ENCODE measurements at places on chromosomes 5 and 9.

GRCh38 chr9:16112116-16112515 is 559.3 kb downstream of the CCDC171 start:
- DNase-seq = no peak

GRCh38 chr9:132631280-132631679 is 38.5 kb downstream of the DDX31 start:
- no peak for DNase-seq

- no peak for DNase-seq
These were observed 8.7 kb upstream of the B4GALT1 start for GRCh38 chr9:33175649-33176325.

DNA sequence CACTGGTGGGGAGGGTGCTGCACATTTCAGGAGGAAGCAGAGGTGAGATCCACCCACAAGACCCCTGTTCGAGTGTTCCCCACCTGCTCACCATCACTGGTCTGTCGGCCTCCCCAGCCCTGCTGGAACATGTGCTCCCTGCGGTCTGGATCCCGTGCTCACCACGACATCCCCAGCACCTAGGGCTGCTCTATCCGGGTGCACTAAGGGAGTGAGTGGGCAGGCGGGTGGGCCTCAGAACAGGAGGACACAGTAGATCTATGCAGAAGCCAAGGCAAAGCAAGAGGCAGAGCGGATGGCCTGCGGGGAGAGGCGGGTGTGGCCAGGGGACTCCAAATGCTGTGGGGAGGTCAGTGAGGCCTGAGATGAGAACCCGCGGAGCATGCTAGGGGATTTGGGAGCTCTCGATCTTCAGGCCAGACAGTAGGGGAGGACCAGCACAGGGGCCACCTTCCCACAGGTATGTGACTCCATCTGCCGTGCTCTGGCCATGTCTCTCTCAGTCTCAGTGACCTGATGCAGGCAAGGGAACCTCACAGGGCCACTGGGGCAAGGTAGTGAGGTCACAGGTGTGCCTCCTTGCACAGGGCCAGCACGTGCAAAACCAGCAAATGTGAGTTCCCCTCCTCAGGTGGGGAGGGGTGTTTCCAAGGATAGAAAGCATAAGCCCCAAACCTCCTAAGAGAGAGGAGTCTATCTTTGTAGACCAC is 134.2 kb downstream of the ZNF354C start:
- DNase-seq = no peak

- no peak for DNase-seq
These were observed 319.2 kb upstream of the CD180 start for GRCh38 chr5:67515762-67516161.

DNA sequence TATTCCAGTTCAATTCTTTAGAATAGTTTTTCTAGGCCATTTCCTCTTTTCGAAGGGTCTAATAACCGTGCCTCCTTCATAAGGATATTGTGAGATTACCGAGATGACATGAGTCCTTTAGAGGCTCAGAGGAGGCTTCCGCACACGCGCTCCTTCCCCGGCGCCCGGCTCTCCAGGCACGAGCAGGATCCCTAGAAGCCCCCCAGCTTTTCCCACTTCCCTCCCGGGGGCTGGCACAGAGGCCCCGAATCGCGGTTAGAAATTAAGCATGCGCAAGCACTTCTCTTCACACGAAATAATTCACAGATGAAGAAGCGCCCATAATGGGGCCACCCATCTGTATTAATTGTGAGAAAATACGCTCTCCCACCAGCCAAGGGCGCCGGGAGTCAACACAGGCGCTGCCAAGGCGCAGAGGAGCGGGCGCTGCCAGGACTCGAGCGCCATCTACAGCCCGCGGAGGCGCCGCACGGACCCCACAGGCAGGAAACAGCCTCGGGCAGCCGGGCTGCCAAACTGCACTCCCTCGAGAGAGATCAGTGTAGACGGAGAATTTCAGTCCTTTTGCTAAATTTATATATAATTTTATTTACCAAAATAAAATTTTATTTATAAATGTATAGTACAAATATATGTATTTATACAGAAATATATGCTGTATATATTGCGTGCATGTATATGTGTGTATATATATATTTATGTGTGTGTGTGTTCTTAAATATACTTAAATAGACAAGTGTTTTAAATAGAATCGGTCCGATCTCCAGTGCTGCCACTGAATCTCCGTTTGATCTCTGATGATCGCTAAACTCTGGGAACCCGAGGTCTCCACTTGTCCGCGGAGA is 258.1 kb upstream of the NFIL3 start:
- DNase-seq = no peak

- DNase-seq = no peak
These were observed 538.2 kb downstream of the CCDC171 start for GRCh38 chr9:16090907-16091629.
